Activated CD8-positive, alpha-beta memory T cell treated with anti-CD3 and anti-CD28 coated beads, Interleukin-2, amount 50 U/mL, for 4 hours (primary cell): ENCODE measurements at places on chromosomes 6 and 20.

- DNase-seq, result no peak
Observed at GRCh38 chr20:61989741-61990140, 75.9 kb downstream of the TAF4 start.

- no peak for DNase-seq
Observed at GRCh38 chr6:13776602-13777001, 37.8 kb downstream of the MCUR1 start.

- DNase-seq, result no peak
Observed at GRCh38 chr6:145276756-145277155, 458.6 kb downstream of the EPM2A start.

DNA sequence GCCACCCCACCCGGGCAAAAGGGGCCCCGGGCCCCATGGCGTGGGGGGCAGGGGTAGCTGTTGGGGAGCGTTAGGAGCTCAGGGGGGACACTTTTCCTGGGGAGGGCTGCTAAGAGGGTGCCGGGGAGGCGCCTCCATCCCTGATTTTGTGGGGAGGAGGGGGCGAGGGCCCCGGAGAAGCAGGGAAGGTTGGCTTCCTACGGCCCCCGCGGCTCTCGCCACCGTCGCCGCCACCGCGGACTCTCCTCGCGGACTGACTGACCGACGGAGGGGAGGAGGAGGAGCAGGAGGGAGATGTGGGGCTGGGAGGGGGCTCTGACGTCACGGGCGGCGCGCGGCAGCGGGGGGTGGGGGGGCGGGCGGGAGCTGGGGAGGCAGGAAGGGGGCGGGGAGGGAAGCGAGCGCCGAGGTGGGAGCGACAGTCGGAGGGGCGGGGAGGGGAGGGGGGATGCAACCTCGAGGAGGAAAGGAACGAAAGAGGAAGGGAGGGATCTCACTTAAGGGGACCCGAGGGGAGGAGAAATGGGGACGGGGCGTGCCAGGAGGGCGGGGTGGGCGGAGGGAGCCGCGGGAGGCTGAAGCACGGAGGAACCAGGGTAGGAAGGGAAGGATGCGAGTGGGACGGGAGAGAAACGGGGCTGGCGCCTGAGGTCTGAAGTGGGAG, 5.1 kb downstream of the GABBR1 start:
- peak; percentile 58 for DNase-seq

DNA sequence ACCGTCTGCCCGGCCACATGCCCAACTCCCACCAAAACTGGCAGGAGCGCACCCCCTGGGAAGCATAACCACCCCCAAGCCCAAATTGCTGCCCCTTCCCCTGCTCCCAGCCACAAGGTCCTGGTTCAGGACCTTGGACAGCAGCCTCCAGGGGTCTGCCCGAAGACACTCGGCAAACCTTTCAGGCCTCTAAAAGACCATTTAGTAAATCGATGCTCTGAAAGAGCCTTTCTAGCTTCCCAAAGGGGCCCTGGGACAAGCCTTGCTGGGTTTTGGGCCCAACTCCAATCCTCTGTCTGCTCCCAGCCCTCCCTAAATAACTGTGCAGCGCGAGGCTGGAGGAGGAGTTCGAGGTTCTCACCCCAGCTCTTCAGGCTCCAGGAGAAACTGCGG, 30.5 kb downstream of the GRM4 start:
- DNase-seq, result no peak

- DNase-seq, result no peak
Observed at GRCh38 chr6:17589406-17590096, 10.6 kb upstream of the FAM8A1 start.

- peak; percentile 68 for DNase-seq
Observed at GRCh38 chr6:11353921-11354389, 121.5 kb upstream of the NEDD9 start.

DNA sequence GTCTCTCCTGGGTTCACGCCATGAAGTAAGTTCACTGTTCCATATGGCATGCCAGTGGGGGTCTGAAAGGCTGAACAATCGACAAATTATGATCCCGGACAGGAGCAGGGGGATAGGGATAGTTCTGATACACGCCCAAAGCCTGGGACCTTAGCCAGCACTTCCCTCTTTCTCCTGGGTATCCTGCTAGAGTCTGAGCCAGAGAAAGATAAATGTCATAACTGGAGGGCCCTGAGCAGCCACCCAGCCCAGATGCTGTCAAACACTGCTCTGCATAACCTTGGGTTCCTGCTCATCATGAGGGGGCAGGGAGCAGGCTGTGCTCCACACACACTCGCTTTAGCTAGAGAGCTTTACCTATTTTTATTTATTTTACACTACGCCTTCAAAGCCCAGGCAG, 12.3 kb downstream of the EDEM2 start:
- no peak for DNase-seq

DNA sequence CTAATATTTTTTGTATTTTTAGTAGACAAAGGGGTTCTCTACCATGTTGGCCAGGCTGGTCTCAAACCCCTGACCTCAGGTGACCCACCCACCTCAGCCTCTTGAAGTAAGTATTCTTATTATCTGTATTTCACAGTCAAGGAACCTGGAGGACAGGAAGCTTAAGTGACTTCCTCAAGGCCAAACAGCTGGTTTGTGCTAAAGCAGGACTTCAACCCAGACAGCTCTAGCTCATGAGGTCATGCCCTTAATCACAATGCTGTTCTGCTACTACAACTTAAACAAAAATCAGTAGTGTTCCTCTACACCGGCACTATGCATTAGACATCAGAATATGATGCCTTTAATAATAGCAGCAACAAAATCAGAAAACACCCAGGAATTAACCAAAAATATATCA, 168.9 kb downstream of the ADGB start:
- DNase-seq, result no peak

GRCh38 chr20:57503035-57503658, 21.8 kb downstream of the CTCFL start:
- no peak for DNase-seq

GRCh38 chr6:24883618-24884017, 52.1 kb downstream of the RIPOR2 start:
- DNase-seq, result peak; percentile 26

DNA sequence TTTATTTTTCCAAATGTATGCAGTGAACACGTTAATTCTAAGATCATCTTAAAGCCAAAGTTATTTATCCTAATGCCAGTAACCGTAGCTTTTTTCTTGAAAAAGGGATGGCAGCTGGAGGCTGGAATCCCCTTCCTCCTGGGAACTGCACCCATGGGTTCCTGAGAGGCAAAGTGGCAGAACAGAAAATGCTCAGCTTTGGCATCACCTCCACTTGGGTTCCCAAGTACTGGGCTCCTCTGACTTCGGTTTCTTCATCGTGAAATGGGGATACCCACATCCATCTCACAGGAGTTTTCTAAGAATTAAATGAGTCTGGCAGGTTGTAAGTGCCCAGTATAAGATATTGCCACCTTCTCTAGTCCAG, 6.2 kb upstream of the DDX43 start:
- DNase-seq, result no peak

DNA sequence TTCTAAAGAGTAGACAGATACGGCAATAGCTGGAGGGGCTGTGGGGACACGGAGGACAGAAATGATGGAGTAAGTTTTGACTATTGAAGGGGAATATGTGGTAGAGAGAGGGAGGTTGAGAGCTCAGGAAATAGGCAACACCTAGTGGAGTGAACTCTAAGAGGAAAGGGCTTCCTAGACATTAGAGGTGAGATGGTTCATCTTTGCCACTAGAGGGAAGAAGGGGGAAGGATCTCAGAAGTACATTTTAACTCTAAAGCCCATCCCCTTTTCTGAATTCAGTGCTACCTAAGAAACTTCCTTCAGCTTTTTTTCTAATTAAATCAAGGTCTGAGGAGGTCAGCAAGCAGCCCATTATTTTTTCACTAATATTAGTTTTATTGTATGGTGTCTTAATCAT, 689.4 kb upstream of the MAP3K7 start:
- DNase-seq, result no peak

DNA sequence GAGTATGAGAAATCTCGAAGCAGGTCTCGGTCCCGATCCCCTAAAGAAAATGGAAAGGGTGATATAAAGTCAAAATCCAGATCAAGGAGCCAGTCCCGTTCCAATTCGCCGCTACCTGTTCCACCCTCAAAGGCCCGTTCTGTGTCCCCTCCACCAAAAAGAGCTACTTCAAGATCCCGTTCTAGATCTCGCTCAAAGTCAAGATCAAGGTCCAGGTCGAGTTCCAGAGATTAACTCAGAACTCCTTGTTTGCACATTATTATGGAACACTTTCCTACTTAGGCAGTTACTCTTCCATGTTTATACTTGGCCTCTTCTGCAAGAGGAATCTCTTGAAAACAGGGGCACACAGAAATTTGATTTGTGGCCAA, 3.1 kb downstream of the SRSF6 start:
- no peak for DNase-seq

- DNase-seq, result peak; percentile 23
Observed at GRCh38 chr6:43368259-43369160, 937 bp downstream of the ZNF318 start.

DNA sequence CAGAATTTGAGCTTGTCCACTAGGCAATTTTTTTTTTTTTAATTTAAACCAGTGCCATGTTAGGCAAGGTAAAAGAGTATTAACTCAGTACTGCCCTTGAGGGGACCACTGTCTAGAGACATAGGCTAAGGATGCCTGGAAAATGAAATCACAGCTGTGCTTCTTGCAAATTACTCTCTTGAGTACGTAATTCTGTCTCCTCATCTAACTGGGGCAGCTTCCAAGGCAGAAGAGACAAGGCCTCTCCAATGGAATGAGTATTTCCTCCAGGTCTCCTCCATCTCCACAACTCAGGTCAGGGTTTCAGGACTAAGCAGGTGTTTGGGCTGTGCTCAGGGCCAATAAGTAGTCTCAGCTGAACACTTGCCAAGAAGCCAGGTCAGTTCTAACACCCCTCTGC, 33.8 kb upstream of the MRPS10 start:
- no peak for DNase-seq

GRCh38 chr6:166584155-166584554, 2.3 kb downstream of the RAMACL start:
- no peak for DNase-seq
